Bronchial epithelial cell (primary cell): ENCODE measurements at places on chromosomes 12 and 14.

GRCh38 chr12:52474212-52474611 lies 607 bp upstream of the KRT6C start:
- DNase-seq = no peak

- DNase-seq = peak; percentile 61
Measured at GRCh38 chr12:12721176-12721751, 4.1 kb downstream of the CDKN1B start.

- DNase-seq = no peak
Measured at GRCh38 chr12:24020397-24021163, 71.1 kb upstream of the SOX5 start.

DNA sequence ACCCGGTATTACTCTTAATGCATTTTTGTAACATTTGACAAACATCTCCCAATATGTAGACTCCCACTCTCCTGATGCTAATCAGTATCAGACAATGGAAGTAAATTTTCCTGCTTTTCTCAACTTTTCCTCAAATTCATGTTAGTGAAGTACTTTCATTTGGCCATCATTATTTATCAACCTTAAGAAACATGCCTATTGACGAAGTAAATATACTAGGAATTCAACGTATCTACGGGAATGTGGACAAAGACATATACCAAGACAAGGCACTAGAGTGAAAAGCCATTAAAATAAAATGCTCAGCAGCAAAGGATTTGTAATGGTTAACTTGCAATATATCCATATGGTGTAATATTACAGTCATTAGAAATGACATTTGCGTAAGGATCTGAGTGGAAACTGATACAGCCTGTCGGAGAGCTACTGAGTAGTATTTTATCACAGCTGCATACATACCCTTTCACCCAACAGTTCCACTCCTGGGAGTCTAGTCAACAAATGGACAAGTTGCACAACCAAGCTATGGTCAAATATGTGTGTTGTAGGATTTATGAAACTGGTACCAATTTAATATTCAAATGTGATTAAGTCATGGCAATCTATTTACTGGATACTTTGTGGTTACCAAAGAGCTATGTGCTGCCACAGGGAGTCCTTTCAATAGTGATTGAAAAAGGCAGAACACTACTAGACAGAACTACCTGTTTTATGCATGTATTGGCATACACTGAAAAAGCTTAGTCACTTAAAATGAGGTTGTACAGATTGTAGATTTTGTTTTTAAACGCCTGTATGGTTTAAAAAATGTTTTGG lies 26.5 kb downstream of the NUDT4 start:
- DNase-seq = no peak

GRCh38 chr12:122661938-122662337 lies 41.2 kb downstream of the HCAR2 start:
- DNase-seq = no peak

DNA sequence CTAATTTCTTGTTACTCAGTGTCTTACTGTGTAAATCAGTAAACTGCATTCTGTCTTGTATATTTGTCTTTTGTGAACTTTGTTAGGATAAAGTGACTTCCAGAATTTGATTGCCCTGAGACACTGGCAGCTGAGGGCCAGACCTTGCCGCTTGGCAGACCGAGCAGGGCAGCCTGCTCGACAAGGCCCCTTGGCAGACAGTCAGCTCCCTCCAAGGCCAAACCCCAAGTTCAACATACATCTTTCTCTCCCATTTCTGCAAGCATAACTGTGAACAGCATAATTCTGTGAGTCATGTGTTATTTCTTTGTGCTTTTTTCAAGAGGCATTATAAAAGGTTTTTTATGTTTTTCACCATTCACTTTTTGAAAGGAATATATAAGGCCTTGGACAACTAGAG lies 39.2 kb upstream of the BMAL2 start:
- DNase-seq = no peak
